ENCODE measurements at places on chromosomes 7 and 10. TPM values are rescaled to one million over a fixed set of nuclear protein-coding genes. Genes with fewer than 3 reads are reported as not detected.

The NUTM2E gene
- 0.10 TPM for total RNA-seq

The RABGEF1 gene
- total RNA-seq, result 13.3 TPM

DNA sequence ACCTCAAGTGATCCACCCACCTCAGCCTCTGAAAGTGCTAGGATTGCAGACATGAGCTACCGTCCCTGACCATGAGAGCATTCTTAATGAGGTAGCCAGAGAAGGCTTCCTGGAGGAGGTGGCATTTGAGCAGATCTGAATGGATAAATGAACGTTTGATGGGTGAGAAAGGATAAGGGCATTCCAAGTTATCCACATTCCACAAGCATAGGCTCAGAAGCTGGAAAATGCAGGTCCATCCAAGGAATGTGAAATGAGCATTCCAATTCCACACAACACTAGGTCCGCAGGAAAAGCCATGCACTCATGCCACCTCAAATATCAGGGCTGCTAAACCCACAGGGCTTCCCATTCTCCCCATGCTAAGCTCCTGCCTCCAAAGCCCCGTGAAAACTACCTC lies 17.0 kb downstream of the TMEM130 start:
- no peak for DNase-seq

The EBLN1 gene
- total RNA-seq, result not detected

The UCN3 gene
- total RNA-seq, result not detected

GRCh38 chr10:37860494-37861190 lies 3.2 kb upstream of the ZNF248 start:
- DNase-seq, result no peak

Measured in heart right ventricle (tissue), 16 donors.